Activated CD4-positive, alpha-beta T cell treated with anti-CD3 and anti-CD28 coated beads, Interleukin-10, Interleukin-2, amounts not matched to agents 100 ng/mL and 50 ng/mL, durations not matched to agents 16 hours and 8 hours (primary cell): ENCODE measurements at places on chromosomes 13 and 19.

DNA sequence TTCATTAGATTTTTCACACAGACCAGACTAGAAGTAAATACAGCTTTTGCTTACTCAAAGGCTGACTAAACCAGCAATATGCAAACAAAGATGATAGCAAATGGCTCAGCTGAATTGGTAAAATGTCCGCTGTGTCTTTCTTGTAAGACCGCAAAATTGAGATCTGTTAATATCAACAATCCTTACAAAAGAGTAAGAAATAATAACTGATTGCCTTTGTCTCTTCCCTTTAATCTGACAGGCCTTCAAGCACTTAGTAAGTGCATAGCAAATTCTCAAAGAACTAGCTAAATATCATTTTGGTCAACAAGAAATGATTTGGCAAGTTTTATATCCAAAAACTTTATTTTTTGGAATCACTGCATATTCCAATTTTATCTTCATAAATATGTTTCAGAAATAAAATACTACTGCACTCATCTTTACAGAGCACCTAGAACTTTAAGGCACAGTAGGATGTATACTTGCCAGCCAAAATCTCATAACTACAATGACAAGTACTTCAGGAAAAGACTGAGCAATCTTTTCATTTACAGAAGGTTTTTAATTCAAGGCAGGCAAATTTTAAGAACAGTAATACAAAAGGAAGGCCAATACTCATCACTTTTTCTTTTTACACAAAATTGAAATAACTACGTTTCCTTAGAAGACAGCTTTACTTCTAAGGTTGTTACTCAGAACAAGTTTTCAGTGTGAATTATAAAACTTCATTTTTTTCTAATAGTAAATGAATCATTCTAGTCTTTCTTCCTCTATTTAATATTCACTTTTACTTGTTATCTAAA lies 1.1 kb downstream of the ELF1 start:
- DNase-seq, result peak; percentile 64

- DNase-seq, result no peak
These were observed 19.5 kb upstream of the TRPC4 start for GRCh38 chr13:37889102-37889501.

- DNase-seq, result no peak
These were observed 158.6 kb downstream of the KATNAL1 start for GRCh38 chr13:30148786-30149185.

GRCh38 chr13:74450525-74450845 lies 316.3 kb upstream of the KLF12 start:
- DNase-seq, result no peak

DNA sequence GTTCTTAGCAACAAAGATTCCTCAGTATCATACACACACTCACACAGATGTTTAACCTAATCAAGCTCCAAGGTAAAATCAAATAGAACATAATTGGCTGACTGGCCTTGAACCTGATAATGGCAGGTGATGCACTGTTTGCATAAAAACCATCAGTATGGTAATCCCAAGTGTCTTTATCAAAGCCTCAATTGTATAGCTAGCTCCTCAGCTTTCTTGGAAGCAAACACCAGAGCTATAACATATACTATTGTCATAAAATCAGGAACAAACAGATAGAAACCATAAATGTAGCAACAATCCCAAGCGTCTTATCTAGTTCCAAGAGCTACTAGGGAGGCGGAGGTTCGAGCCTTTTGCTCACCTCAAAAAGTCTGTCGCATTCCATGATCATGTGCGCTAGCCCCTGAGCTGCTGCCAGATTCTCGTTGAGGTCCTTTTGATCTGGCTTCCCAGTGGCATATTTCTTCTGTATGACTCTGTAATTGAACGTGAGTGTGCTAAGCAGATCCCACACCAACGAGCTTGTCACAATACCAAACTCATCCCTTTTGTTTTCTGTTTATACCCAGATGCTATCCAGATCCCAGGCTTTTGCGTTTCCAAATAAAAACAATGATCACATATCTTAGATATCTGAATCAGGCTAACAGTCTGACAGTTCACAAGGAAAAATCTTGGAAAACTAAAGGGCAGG lies 95.3 kb downstream of the KL start:
- DNase-seq, result no peak

DNA sequence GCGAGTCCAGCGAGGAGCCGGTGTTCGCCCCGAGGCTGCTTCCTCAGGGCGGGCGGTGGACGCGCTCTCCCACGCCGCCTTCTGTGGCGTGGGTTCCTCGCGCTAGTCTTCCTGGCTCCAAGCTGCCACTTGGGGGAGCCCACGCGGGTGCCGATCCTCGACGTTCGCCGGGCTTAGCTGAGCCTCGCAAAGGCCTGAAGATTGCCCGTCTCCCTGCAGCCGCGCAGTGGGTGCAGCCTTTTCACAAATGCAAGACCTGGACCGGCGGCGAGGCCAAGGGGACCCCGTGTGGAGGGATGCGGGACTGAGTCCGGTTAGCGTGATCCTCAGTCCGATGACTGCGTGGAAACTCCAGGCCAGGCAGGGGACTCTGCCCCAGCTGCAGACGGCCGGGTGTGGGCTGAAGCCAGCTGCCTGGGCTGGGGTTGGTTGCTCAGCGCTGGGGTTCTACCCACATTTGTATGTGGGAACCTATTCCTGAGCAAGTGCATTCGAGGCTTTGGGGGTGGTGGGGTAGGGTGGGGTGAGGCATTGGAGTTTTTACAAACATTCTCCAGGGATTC lies 16.6 kb upstream of the LRP3 start:
- no peak for DNase-seq

- DNase-seq, result peak; percentile 29
These were observed 1.3 kb downstream of the TSKS start for GRCh38 chr19:49761625-49762311.

GRCh38 chr13:28628241-28628640 lies 30.7 kb upstream of the POMP start:
- no peak for DNase-seq

DNA sequence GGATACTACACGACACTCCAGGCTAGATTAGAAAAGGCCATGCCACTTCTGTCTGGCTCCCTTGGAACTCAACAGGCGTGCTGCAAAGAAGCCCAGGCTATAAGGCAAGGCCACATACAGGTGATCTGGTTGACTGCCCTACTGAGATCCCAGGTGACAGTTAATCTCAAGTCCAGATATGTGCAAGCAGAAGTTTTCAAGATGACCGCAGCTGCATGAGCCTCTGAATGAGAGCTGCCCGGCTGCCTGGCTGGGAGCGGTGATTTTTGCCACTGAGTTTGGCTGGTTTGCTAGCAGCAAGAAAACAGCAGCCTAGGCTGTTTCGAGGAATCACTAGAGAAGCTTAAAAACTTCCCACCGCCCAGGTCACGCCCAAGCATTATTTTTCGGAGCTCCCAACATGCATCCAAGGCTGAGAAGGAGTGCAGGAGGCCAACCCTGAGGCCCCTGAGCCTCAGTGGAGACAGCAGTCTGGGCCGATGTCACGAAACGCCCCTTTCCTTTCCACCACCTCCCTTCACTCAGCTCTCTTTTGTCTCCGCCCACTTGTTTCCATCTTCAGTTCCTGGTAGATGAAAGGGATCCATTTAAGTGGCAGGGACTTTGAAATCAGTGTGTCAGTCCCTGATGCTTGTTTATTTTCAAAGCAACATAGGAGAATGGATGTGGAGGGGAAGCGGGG lies 14.0 kb upstream of the URI1 start:
- DNase-seq, result no peak

DNA sequence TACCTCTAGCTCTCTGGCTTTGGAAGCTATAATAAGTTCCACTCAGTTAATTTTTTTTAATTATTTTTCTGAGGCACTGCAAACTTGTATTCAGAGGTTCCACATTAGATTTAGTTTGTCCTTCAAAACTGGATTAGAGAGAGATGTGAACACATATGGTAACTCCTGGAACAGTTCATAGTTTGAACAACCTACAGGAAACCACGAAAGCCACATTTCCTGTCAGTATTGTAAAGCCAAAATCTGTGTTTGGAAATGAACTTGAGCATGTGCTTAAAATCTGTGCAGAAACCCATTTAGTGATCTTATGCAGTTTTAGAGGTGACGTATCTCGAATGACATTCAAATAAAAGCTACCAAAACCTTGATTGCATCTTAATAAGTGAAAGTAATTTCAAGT lies 1952.0 kb downstream of the OLFM4 start:
- peak; percentile 8 for DNase-seq

- peak; percentile 58 for DNase-seq
These were observed 18.4 kb upstream of the MYCBP2 start for GRCh38 chr13:77345150-77345780.

- no peak for DNase-seq
These were observed 111.5 kb downstream of the PTPRS start for GRCh38 chr19:5228932-5229777.

GRCh38 chr13:108917581-108917980 lies 288.2 kb downstream of the MYO16 start:
- no peak for DNase-seq

- DNase-seq, result no peak
These were observed 16.2 kb downstream of the KRTDAP start for GRCh38 chr19:35474104-35474503.

DNA sequence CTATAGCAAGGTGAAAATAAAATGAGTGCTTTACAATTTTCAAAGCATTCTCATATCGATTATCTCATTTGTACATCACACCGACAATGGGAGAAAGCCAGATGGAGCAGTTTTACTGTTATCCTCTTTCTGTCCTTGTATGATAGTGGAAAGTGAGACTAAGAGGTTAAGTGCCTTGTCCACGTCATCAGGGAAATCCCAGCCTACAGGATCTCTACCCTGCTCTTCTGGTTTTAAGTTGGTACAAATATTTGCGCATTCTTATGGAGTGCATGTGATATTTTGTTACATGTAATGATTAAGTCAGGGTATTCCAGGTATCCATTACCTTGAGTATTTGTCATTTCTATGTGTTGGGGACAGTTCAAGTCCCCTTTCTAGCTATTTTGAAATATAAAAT lies 12.4 kb upstream of the ENOX1 start:
- DNase-seq, result peak; percentile 47

DNA sequence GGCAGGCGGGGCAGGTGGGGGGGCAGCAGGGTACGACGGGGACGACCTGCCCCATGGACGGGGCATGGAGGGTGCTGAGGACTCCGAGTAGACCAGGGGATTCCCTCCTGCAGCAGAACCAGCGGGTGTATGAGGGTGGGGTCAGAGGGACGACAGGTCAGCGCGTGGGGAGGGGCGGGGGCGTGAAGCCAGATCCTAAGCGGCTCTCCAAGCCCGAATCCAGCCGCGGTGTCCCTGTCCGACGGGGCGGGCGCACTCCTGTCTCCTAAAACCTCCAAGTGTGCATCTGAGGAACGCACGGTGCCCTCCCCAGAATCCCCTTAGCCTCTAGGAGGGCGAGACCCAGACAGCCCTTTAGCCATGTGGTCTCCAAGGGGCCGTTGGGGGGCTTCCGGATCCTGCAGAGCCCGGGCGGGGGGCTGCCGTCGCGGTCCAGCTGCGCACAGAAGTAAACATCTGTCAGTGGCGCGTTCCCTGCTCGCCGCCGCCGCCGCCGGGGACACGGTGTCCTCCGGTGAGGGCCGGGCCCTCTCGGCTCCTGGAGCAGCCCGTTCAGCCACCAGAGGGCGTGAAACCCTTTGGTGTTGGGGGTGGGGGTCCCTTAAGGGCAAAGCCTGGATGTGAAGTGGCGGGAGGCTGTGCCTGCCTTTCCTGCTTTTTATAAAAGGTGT lies 730 bp downstream of the NRTN start:
- peak; percentile 49 for DNase-seq

- DNase-seq, result no peak
These were observed 3.2 kb upstream of the ADAT3 start for GRCh38 chr19:1901940-1902404.
